ENCODE measurements at places on chromosomes 5 and 9. TPM values are rescaled to one million over a fixed set of nuclear protein-coding genes. Genes with fewer than 3 reads are reported as not detected.

DNA sequence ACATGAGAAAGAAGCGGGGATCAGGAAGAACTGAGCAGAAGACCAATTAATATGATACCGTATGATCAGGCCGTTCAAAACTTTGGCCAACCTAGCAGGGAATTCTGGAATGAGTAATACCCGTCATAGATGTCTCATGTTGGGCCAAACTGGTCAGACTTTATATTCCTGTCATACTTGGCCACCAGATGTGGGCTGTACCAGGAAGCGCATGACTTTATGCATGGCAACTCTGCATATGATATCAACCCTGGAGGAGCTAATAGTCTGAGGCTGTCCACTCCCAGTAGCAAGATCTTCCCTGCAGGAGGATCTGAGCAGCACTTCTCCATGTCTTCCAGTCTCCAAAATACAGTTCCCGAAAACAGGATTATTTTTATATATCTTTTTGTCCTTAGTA, 68.5 kb upstream of the NAA35 start:
- peak; percentile 24 for DNase-seq

DNA sequence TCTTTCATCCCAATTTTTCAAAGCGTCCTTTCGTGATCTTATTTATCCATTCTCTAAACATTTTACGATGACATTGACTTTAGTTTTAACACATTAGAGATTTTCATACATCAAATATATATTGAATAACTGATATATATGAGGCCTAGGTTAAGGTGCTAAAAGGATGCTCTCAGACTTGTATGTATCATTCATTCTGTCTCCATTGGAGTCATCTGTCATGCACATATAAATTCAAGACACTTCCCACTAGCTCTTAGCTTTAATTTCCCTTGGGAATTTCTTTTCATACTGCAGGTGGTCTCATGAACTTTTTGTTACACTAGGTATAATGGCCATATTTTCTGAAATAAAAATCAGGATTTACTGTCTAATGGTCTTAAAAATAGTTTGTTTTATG, 635.8 kb upstream of the C9orf72 start:
- DNase-seq: no peak

The HINT1 gene
- 290 TPM for total RNA-seq

The POLR3G gene
- 34.8 TPM for total RNA-seq

DNA sequence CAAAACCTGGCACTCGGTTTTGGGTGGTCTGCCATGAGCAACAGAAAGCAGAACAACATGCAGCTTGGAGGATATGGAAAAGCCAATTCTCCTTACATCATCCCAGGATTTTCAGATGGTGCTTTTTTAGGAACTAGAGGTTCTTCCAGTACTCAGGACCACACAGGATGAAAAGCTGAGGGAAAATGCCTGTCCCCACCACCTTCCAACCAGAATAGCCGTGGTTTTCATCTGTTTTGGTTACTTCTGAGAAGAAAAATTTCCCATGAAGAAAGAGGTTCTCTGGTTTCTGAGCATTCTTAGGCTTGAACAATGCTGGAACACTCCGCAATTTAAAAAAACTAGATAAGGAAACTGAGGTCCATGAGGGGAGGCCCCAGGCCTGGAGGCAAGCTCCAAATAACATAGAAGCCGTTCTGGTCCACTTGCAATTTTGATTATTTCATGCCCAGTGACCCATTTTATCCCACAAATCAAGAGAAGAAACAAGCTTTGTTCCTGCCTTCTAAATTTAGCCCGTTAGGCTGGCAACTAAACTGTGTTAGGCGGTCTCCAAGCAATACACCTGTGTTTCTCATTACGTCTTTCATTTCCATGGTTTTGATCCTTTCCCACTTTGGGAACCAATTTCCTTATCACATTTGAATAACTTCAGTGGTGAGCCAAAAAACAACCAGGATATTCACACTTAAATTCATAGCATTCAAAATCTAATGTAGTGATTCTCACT, 79.2 kb upstream of the SPIN1 start:
- DNase-seq: no peak

DNA sequence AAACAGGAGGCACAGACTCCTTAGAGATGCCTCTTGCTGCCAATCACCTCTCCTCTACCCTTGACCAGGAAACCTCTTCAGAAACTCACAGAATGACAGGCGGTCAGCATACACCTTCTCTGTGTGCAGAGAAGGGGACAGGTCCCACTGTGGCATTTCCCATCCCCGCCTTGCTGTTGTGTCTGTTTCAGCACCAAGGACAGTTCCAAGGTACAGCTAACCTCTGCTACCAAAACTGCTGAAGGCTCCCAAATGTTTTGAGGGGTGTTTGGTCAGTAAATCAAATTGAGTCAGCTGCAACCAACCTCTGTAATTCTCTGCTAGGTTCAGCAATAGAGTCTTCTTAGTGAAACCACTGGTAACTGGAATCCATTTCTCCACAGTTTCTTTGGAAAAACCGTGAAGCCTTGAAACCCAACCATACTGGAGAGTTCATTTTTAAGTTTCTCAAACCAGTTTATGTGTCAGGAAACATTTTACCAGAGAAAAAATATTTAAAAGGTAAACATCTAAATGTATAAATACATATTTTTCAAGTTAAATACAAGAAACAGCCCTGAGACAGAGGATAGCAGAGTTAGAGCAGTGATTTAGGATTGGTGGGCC, 122.0 kb downstream of the DRD1 start:
- no peak for DNase-seq

- no peak for DNase-seq
These were observed 127.8 kb downstream of the GRIA1 start for GRCh38 chr5:153618307-153618706.

The HTR4 gene
- total RNA-seq: not detected

- DNase-seq: no peak
These were observed 176.6 kb upstream of the FREM1 start for GRCh38 chr9:15086778-15087324.

DNA sequence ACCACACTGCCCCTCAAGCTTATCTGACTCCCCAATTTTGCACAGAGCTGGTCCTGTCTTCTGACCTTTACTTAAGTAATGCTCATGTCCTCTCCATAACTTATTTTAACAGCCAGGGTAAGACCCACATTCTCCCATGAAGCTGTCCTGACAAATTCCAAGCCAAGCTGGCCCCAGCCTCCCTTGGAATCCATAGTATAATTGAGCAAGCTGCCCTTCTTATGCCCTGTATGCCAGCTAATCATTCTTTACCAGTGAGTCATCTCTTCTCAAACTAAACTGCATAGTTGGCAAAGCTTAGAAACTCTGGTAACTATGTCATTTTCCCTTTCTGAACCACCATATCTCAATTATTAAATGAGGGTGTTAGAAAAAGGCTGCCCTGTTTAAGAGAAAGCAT, 92.4 kb downstream of the NFIB start:
- peak; percentile 90 for DNase-seq

The GRIA1 gene
- 0.13 TPM for total RNA-seq
